ENCODE measurements at places on chromosomes 4 and X.

GRCh38 chr4:106704253-106704870 is 331.8 kb downstream of the DKK2 start:
- no peak for DNase-seq

DNA sequence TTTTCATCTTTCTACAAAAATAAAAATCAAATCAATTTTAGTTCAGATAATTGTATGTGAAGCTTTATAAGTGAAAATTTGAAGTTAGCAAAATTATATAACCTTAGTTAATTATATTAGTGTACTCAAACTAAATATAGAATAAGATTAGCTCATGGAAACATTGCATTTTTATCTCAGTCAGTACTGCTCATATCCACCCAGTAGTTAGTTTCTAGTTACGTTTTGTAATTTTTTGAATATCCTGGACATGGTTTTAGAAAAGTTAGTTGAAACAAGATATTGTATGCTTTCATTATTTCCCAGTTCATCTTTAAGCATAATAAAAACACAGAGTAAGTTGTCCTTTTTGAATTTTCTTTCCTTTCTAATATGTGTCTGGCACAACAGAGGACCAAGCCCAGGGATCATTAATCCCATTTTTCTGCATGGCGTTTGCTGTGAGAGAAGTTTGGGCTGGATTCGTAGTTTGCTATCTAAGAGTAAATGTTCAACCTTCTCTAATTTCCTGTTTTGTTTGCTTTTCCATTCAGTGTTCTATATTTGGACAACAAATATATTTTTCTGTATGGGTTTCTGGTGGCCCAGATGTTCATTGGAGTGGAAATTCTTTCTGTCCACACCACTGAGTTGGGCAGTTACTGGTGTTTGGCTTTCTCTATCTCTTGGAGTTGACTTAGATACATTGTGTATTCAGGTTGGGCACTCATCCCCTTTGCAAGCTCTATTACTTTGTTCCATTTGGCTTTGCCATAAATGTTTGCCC is 12.1 kb downstream of the TBL1X start:
- no peak for DNase-seq

- peak; percentile 61 for DNase-seq
Observed at GRCh38 chr4:147174591-147174990, 228.9 kb upstream of the TTC29 start.

GRCh38 chrX:137988470-137988869 is 422.5 kb downstream of the ZIC3 start:
- DNase-seq: no peak

DNA sequence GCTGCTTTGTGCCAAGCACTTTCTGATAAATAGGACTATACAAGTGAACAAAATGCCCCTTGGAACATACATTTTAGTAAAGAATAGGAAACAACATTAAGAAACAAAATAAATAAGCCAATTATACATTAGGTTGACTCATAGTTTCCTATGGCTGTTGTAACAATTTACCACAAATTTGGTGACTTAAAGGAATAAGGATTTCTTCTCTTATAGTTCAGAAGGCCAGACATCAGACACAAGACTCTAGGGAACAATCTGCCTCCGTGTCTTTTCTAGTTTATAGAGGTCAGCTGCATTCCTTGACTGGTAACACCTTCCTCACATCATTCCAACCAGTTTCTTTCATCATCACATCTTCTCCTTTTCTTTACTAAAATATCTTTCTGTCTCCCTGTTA is 235.9 kb upstream of the PCDH18 start:
- DNase-seq: no peak

- no peak for DNase-seq
Observed at GRCh38 chr4:8112036-8112576, 46.5 kb downstream of the ABLIM2 start.

GRCh38 chrX:94107981-94108380 is 434.0 kb downstream of the FAM133A start:
- no peak for DNase-seq

DNA sequence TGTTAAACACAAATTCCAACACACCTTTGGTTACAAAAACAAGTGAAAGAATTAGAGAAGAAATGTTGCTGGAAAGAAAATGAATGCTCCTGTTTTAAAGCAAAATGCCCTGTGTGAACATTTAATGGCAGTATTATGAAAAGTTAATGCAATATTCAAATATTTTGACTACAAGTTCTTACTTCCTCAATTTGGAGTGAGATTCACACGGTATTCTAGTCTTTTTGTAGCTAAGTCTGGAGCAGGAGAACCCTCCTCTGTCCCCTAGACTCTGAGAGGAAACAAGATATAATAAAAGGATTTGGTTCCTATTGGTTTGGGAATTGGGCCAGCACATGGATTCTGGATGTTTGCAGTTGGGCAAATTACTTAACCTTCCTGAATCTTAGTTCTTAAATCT is 12.7 kb downstream of the MAD2L1 start:
- no peak for DNase-seq

GRCh38 chrX:119708936-119709335 is 16.0 kb upstream of the SEPTIN6 start:
- DNase-seq: no peak

DNA sequence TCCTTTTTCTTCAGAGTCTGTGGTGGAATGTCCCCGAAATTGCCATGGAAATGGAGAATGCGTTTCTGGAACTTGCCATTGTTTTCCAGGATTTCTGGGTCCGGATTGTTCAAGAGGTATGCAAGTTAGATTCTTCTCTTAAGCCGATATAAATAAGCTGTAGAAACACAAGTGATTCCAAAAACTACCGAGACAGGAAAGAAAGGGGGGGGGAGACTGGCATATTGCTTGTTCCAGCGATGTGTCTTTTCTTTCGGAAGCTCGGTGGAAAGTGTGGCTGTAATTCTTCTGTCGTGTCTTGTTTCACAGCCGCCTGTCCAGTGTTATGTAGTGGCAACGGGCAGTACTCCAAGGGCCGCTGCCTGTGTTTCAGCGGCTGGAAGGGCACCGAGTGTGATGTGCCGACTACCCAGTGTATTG is 236.9 kb downstream of the DCTD start:
- DNase-seq: no peak
